ENCODE measurements at places on chromosomes 12 and 14.

DNA sequence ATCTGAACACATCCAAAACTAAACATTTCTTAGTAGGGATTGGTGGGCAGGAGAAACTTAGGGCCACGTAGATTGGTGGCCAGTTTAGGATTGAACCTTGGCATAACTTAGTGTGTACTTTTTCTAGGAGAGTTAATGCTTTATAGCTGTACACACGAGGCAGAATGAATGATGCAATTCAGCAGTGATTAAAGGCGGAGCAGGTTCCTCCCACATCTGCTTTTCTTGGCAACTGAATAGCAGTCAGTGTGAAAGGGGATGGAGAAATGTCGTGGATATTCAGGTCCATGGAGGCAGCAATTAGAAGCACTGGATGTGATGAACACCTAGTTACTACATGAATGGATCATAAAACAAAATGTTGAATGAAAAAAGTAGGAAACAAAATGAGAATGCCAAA, 493.8 kb downstream of the FUT8 start:
- DNase-seq, result peak; percentile 3

- DNase-seq, result peak; percentile 12
These were observed 147.9 kb downstream of the PPFIA2 start for GRCh38 chr12:81610955-81611889.

GRCh38 chr12:121138284-121138683, 5.6 kb downstream of the P2RX7 start:
- DNase-seq, result no peak

DNA sequence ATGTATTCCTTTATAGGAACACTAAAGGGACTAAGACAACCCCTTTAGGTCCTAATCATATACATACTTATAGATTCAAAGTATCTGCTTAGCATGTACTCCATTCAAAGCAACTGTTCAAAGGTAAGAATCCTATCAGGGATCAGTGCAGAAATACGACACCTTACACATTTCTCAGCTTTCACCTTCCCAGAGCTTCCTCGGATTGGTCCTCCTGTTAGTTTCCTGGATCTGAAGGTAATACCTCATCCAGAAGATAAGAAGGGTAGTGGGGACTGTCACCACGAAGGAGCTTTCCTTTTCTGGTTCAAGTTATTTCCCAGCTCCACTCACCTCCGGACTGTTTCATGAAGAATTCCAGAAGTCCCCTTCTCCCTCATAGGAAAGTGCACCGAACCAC, 38.0 kb downstream of the RCOR1 start:
- no peak for DNase-seq

DNA sequence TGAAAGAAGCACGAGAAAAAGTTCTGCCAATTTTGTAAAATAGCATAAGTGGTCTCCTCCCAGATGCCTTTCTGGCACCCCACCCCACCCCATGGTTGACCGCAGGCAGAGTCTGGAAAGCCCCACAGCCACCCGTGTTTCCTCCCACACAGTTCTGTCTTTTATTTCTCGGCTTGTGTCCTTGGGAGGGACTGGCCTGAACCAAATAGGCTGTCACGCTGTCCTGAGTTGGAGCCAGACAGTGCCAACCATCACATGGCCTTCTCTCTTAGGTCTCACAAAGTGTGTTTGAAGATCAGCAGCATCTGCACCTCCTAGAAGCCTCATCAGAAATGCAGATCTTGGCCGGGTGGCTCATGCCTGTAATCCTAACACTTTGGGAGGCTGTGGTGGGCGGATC, 10.2 kb upstream of the LTA4H start:
- no peak for DNase-seq

DNA sequence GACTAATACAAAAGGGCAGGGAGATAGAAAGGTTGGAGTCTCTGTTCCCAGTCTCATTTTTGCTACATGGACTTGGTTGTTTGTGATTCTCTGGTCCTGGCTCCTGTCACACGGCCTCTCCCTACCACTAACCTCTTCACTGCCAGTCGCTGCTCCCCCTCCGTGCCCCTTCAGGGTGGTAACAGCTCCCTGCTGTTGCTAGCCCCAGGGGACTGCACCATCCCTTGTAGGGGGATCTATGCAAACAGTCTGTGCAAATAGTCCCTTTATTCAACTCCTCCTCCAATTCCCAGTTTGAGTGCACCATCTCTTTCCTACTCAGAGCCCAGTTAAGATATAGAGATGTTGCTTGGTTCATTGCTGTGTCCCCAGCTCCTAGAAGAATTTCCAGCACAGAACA, 51.1 kb downstream of the CCDC60 start:
- no peak for DNase-seq

GRCh38 chr14:58947814-58948445, 240.5 kb upstream of the DAAM1 start:
- DNase-seq, result peak; percentile 9

- DNase-seq, result no peak
These were observed 600.2 kb downstream of the TRHDE start for GRCh38 chr12:72872238-72872887.

DNA sequence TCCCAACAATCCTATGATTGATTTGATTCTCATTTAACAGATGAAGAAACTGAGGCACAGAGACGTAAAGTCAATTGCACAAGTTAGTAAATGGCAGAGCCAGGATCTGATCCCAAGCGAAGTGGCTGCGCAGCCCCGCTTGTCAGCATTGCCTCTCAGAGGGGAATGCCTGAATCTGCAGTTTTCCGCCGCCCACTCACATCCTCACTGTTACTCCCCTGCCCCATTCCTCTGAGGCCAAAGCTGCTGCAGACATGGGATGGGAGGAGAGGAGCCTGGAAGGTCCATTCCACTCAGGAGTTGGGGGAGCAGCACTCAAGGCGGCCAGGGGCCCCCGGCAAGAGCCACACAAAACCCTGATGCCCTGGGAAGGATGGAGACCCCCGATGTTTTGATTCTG, 1.0 kb downstream of the NRIP2 start:
- DNase-seq, result no peak

GRCh38 chr14:98947911-98948595, 323.9 kb downstream of the BCL11B start:
- DNase-seq, result no peak

GRCh38 chr14:79764323-79764722, 447.0 kb downstream of the DIO2 start:
- DNase-seq, result no peak

DNA sequence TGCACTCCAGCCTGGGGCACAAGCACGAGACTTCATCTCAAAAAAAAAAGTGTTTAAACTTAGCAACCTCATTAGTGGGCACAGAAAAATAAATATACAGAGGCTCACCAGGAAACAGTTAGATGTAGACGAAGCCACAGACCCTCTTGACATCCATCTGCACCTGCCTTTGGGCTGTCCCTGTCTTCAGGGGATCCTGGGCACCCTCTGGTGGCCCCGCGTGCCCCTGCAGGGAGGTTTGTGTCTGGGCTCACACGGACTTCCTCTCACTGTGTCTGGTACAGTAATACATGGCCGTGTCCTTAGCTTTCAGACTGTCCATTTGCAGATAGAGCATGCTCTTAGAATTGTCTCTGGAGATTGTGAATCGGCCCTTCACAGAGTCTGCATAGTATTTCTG, 916.5 kb downstream of the TMEM121 start:
- no peak for DNase-seq

DNA sequence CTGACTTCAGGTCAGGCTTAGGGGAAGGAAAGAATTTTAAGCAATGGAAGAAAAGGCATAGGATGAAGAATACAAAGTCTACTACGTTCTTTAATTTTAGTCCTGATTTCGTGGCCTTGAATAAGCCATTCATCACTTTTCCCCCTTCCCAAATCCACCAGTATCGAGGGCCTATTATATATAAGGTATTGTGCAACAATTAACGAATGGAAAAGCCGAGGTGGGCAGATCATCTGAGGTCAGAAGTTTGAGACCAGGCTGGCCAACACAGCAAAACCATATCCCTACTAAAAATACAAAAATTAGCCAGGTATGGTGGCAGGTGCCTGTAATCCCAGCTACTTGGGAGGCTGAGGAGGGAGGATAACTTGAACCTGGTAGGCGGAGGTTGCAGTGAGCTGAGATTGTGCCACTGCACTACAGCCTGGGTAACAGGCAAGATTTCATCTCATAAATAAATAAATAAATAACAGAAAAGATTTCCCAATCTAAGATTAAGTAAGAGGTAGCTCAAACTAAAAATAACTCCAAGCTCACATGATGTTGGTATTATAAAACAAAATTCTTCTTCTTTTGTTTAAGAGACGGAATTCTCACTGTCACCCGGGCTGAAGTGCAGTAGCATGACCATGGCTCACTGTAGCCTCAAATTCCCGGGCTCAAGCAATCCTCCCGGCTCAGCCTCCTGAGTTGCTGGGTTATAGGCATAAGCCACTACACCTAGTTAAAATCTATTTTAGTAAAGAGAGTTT, 58.3 kb upstream of the NR2C1 start:
- peak; percentile 29 for DNase-seq

DNA sequence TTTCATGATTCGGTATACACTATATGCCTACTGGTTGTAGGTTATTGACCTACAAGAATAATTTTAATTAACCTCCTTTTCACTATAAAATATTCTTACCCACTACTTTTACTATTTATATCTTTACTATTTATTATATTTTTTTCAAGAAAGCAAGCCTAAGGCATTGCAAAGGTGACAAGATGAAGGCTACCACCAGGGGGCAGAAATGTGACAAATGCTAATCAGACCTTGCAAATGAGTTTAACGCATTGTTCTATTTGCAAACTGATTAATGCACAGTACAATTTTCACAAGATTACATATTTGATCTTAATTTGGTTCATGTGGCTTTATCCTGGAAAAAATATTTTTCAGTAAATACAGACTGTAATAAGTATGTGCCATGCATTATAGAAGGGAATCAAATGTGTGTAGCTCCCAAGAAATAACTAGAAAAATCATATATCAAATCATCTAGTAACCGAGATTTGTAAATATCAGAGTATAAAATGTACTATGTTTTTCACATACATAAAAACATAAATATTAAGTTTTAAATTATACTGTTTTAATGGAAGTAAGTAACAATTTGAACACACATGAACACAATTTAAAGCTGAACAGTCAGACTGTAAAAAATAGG, 107.0 kb downstream of the ADAMTS20 start:
- DNase-seq, result peak; percentile 78

- no peak for DNase-seq
These were observed 33.4 kb upstream of the BHLHE41 start for GRCh38 chr12:26158078-26158764.

DNA sequence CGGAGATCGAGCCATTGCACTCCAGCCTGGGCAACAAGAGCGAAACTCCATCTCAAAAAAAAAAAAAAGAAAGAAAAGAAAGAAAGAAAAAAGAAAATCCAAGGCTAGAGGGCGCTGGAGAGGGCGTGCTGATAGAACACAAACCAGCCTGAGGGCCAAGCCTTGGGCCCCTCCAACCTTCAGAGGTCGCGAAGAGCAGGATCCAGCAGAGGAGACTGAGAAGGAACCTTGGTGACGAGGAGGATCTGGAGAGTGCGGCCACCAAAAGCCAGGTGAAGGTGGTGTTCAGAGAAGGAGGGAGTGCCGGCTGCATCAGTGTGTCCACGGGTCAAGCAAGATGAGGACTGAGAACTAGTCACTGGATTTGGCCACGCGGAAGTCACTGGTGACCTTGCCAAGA, 4.1 kb upstream of the DYNC1H1 start:
- peak; percentile 32 for DNase-seq

DNA sequence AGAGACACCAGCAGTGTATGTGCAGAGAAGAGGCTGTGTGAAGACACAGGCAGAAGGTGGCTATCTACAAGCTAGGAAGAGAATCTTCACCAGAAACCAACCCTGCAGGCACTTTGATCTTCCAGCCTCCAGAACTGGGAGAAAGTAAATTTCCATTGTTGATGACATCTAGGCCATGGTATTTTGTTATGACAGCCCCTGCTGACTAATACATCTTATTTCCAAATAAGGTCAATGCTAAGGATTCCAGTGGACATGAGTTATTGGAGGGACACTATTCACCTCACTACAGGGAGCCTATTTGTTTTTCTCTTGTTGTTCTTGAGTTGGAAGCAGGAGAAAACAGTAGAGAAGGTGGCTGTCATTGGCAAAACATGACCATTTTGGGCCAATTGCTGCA, 88.5 kb upstream of the RIN3 start:
- DNase-seq, result peak; percentile 28

DNA sequence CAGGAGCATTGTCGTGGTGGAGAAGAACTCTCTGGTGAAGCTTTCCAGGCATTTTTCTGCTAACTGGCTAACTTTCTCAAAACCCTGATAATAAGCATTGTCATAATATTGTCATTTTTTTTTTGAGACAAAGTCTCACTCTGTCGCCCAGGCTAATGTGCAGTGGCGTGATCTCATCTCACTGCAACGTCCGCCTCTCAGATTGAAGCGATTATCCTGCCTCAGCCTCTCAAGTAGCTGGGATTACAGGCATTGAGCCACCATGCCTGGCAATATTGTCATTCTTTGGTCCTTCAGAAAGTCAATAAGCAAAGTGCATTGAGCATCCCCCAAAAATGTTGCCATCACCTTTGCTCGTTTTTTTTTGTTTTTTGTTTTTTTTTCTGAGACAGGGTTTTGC, 26.4 kb downstream of the C12orf71 start:
- DNase-seq, result no peak

GRCh38 chr12:4482936-4483335, 37.3 kb upstream of the FGF6 start:
- no peak for DNase-seq

DNA sequence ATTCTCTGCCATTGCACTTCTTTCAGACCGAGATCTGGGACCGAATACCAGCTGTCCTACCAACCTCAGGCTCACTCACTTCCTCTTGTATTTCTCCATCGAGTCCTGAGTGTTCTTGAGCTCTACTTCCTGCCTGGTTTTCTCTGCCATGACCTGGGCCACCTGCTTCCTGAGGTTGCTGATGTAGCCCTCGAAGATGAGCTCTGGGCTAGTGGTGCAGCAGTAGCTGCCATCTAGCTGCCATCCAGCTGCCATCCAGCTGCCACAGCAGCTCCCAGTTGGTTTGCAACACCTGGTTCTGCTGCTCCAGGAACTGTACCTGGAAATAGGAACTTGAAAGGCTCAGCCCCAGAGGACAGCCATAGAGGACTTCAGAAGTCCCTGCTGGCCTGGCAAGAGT, 15.0 kb upstream of the KRT73 start:
- no peak for DNase-seq

GRCh38 chr12:60194678-60195077, 598.8 kb downstream of the SLC16A7 start:
- DNase-seq, result peak; percentile 68

- no peak for DNase-seq
These were observed 223.0 kb downstream of the DUSP6 start for GRCh38 chr12:89129167-89129870.

DNA sequence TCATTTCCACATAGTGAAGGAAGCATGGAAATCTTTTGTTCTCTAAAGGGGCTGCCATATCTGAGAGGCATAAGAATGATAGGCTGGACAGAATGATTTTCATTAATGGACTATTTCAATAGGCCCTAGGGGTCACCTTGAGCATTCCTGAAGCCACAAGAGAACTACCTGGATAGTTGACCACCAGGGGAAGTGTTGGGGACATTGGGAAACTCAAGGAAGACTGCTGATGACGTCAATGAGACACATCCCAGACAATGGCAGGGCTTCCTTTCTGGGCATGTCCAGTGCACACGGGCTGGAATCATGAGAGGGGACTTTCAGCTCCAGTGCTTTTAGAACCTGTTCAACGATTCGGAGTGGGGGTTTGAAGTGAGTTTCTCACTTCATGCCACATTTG, 48.8 kb upstream of the CHST11 start:
- peak; percentile 32 for DNase-seq
